Stimulated activated naive CD4-positive, alpha-beta T cell treated with Interleukin-2 at 50 U/mL for 16 hours (primary cell): ENCODE measurements at places on chromosomes 3 and 15.

- no peak for DNase-seq
These were observed 82.8 kb downstream of the EBLN2 start for GRCh38 chr3:73144276-73144675.

DNA sequence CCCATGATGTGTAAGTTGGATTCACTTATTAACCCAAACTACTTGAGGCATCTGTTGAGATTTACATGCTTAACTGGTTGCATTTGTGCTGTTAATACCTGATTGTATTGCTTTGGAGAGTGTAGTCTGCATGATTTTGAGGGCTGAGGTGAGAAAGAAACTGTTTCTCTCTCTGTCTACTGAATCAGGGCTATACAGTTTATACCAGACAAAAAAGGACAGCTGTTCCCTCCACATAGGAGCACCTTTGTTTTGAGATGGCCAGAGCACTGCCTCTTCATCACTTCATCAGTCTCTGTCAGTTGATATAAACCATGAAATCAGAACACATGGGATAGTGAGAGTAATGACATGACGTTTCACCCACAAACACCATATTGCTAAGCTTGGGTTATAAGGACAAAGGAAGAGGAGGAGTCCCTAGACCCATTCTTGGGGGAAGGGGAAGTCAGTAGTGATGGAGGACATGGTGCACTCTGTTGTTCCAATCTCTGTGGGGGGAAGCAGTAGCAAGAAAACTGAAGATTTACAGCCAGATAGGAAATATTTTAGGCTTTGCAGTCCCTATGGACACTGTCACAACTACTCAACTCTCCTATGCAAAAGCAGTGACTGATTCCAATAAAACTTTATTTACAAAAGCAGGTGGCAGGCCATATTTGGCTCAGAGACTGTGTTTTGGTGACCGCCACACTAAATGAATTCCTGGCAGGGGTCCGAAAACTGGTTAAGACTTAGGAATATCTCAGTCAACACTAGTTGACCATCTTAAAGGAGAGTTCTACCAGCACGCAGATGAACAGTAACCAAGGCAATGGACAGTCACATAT, 123.9 kb upstream of the NR2E3 start:
- DNase-seq = no peak

- no peak for DNase-seq
These were observed 1.2 kb downstream of the TWF2 start for GRCh38 chr3:52237657-52238172.

- no peak for DNase-seq
These were observed 104.3 kb upstream of the PRR20G start for GRCh38 chr3:127392156-127392490.

GRCh38 chr3:22858486-22858885, 344.6 kb upstream of the UBE2E2 start:
- no peak for DNase-seq

DNA sequence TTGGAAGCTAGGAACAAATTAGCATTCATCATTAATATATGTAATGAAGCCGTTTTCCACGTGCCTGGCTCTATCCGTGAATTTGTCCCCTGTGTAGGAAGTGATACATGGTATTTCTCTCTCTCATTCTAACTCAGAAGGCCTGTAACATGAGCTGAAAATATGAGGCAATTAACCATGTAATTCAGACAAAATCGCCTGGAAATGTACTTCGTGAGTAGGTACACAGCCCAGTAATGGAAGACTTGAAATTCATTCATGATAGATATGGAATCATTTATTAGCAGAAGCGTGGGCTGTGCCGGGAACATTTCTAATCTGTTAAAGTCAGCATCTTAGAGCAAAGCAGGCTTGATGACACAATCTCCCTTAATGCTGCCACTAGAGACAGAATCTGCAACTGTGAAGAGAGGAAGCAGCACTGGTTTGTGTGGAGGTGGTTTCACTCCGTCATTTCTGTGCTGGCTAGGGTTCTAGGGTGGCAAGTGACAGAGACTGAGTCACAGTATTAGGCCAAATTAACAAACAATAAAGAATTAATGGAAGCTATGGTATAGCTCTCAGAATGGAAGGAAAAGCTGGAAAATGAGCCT, 225.0 kb upstream of the PROK2 start:
- no peak for DNase-seq

DNA sequence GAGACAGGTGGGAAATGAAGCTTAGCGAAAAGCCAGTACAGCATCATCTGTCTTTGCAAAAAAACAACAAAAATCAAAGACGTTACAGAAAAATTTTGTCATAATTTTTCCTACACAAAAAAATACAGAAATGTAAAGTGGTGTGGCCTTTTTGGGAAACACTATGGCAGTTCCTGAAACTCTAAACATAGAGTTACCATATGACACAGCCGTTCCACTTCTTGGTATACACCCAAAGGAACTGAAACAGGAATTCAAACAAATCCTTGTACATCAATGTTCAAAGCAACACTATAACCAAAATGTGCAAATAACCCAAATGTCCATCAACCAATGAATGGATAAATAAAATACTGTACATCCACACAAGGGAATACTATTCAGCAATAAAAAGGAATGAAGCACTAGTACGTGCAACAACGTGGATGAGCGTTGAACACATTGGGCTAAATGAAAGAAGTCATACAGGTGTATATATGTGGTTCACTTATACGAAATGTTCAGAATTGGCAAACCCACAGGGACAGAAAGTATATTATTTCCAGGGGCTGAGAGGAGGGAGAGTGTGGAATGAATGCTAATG, 46.8 kb downstream of the GLB1 start:
- DNase-seq = no peak

GRCh38 chr3:42351207-42351606, 59.2 kb downstream of the LYZL4 start:
- no peak for DNase-seq

- DNase-seq = no peak
These were observed 34.5 kb downstream of the TBL1XR1 start for GRCh38 chr3:177162742-177163141.

DNA sequence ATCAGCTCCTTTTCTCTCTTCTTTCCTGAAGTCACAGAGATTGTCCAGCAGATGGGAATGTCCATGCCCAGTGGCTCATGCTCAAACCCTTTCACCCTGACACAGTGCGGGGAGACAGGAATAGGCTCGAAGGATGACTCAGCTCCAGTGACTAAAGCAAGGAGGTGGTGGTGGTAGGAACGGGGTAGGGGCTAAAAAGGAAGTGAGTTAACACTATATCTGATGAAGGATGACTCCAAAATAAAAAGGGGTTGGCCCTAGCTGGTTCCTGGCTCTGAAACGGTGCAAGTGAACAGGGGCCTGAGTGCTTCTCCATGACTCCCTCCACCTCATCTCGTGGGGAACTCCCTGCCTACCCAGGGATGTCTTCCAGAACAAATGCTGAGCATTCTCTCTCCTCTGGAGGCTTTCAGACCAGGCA, 167.4 kb upstream of the LPP start:
- peak; percentile 54 for DNase-seq

GRCh38 chr15:82540984-82541431, 751 bp upstream of the RPS17 start:
- DNase-seq = no peak

GRCh38 chr3:45100981-45101407, 45.2 kb downstream of the CDCP1 start:
- no peak for DNase-seq
